ENCODE measurements at places on chromosomes 1 and 21.

DNA sequence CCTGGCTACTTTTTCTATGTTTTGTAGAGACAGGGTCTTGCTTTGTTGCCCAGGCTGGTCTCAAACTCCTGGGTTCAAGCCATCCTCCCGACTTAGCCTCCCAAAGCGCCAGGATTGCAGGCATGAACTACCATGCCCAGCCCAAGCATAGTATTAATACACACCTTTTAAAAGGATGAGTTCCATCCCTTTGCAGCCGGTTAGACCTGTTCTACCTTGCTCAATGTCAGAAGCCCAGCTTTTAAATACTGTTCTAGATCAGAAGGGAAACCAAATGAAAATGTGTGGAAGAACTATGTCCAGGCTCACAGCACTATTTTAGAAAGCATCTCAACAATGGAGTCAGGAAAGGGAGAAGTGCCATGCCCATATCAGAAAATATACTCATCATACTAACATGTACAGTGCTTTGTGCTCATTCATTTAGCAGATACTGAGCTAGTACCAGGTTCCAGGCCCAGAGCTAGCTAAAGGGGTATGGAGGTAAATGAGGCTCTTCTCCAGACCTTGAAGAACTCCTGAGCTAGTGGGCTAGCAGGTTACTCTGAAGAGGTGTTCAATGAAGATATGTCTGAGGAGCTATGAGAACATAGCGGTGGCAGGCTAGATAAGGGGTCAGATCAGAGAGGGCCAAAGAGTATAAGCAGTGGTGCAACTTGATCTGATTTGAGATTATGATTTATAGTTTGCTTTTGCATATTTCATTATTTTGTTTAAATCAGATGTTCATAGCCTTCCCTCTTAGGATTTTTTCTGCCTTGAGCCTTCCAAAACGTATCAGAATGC is 78.2 kb downstream of the RNF220 start:
- no peak overlapping the region for H3K27ac ChIP-seq
- no peak for DNase-seq
- no peaks in the 10 kb centered on the region for H3K36me3 ChIP-seq
- no peaks in the 10 kb centered on the region for H3K27me3 ChIP-seq
- peaks cover 14% of the 10 kb centered on the region for H3K4me1 ChIP-seq
- no peak overlapping the region for H3K4me3 ChIP-seq

DNA sequence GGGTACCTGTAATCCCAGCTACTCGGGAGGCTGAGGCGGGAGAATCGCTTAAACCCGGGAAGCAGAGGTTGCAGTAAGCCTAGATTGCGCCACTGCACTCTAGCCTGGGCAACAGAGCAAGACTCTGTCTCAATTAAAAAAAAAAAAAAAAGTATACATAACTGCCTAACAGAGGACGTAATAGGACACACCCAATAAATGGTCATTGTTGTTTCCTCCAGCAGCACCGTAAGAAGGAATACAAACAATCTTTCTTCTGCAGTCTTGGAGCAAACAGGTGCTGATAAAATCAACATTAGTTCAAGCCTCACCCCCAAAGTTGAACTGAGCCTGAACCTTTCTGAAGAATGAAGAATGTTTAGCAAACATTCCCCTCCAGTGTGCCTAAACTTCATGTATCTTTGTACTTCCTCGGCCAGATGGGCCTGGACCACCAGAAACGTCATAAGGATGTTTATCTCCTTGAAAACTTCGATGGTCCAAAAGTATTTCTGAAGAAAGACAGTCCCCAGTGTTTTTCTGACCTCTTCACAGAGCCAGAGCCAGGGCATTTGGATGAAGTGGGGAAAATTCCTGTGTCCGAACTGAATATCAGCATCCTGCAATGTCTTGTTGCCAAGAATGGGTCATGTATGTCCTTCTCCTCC is 136.8 kb upstream of the F3 start:
- no peak overlapping the region for H3K4me3 ChIP-seq
- H3K4me1 ChIP-seq = no peaks in the 10 kb centered on the region
- no peaks in the 10 kb centered on the region for H3K27me3 ChIP-seq
- no peaks in the 10 kb centered on the region for H3K36me3 ChIP-seq

DNA sequence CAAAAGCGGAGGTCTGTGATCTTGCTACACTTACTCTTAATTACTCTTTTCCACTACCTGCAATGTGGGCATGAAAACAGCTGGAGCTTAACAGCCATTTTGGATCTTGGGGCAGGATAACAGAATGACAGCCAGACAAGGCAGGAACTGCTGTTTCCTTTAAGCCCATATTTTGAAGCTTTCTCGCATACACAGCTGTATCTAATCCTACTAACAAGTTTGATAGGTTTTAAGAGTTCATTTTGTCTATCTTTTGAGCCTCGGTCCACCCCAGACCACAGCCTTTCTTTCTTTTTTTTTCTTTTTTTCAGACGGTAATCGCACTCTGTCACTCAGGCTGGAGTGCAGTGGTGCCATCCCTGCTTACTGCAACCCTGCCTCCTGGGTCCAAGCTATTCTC is 42.4 kb upstream of the CRB1 start:
- H3K4me3 ChIP-seq = no peak overlapping the region
- H3K36me3 ChIP-seq = no peaks in the 10 kb centered on the region
- H3K27ac ChIP-seq = no peak overlapping the region
- H3K27me3 ChIP-seq = no peaks in the 10 kb centered on the region
- no peak for DNase-seq

- H3K27me3 ChIP-seq = no peaks in the 10 kb centered on the region
- DNase-seq = peak; percentile 90
- peak overlapping the region; percentile 88 for H3K27ac ChIP-seq
- peaks cover 44% of the 10 kb centered on the region for H3K4me1 ChIP-seq
Measured at GRCh38 chr1:208242941-208243526, 1.1 kb downstream of the PLXNA2 start.

- H3K36me3 ChIP-seq = no peaks in the 10 kb centered on the region
- DNase-seq = peak; percentile 50
- no peak overlapping the region for H3K4me3 ChIP-seq
- H3K27me3 ChIP-seq = no peaks in the 10 kb centered on the region
- H3K27ac ChIP-seq = peak overlapping the region; percentile 8
- H3K4me1 ChIP-seq = peaks cover 36% of the 10 kb centered on the region
Measured at GRCh38 chr21:38310646-38311485, 54.1 kb downstream of the KCNJ15 start.

DNA sequence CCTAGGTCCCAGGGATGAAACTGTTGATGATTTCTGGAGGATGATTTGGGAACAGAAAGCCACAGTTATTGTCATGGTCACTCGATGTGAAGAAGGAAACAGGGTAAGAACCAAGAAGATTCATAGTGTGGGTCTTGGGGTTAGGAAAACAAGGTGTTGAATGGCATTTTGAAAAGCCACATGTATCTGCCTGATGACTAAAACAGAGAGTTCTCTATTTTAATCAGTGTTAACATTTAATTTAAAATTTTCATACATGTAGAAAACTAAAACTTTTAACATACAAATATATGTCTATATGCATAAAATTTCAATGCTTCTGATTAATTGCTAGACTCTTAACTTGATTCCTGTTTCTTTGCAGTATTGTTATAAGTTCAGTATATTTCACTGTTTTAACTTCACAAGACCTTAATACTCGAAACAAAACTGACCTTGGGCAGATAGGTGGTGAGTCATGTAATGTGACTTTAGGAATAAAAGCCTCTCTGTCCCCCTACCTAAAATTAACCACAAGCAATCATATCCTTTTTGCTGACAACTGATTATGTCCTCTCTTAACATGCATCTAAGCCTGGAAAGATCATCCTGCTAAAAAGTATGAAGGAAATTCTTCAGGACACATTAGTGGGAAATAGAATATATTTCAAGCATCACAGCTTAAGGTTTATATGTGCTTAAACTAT is 95.6 kb downstream of the PTPRC start:
- H3K4me3 ChIP-seq = no peak overlapping the region
- H3K36me3 ChIP-seq = peaks cover 4% of the 10 kb centered on the region
- no peaks in the 10 kb centered on the region for H3K4me1 ChIP-seq
- DNase-seq = no peak
- H3K27ac ChIP-seq = no peak overlapping the region

DNA sequence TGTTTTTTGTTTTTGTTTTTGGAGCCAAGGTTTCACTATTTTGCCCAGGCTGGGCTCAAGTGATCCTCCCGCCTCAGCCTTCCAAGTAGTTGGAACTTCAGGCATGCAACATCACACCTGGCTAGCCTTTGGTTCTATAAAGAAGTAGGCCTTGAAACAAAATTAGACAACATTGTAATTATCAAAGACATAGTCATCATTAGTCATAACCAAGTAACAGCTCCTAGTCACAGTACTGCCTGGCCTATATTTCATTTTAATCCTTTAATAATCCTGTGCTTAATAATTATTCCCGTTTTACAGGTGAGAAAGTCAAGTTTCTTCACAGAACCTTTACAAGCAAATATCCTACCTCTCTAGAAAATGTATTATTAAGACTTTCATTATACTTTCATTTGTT is 52.3 kb upstream of the TBX15 start:
- H3K36me3 ChIP-seq = no peaks in the 10 kb centered on the region
- no peaks in the 10 kb centered on the region for H3K27me3 ChIP-seq
- H3K4me1 ChIP-seq = no peaks in the 10 kb centered on the region
- H3K4me3 ChIP-seq = no peak overlapping the region
- no peak for DNase-seq

GRCh38 chr1:32705516-32705915 is 2.9 kb upstream of the SYNC start:
- DNase-seq = no peak
- no peak overlapping the region for H3K4me3 ChIP-seq
- no peaks in the 10 kb centered on the region for H3K27me3 ChIP-seq
- H3K27ac ChIP-seq = no peak overlapping the region

DNA sequence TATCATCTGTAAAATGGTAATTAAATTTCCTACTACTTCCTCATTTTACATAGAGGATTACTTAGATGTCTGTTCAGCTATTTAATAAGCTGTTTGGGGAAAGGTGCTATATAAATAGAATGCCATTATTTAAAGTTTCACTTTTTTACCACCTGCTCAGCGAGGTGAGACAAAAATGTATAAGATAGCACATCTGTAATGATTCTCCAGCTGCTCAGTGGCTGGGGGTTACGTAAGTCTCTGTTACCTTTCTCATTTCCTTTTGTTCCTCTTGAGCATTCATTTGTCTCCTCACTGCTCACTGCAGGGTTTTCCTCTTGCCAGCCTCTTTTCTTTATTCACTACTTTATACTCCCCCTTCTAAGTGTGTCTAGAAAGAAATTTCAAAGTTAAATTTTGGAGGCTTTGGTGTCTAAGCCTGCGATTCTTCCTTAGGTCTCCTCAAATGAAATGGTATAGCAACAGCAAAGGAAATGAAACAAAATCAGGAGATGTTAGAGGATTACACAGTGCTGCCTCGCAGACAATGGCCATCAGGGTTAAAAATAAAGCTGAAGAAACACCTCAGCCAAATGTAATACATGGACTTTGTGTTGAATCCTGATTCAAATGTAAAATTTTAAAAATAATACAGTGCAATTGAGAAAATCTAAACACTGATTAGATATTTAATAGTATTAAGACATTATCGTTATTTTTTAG is 6.8 kb downstream of the RGS8 start:
- no peak overlapping the region for H3K27ac ChIP-seq
- H3K36me3 ChIP-seq = no peaks in the 10 kb centered on the region
- H3K27me3 ChIP-seq = no peaks in the 10 kb centered on the region
- H3K4me1 ChIP-seq = no peaks in the 10 kb centered on the region
- no peak for DNase-seq
- H3K4me3 ChIP-seq = no peak overlapping the region

DNA sequence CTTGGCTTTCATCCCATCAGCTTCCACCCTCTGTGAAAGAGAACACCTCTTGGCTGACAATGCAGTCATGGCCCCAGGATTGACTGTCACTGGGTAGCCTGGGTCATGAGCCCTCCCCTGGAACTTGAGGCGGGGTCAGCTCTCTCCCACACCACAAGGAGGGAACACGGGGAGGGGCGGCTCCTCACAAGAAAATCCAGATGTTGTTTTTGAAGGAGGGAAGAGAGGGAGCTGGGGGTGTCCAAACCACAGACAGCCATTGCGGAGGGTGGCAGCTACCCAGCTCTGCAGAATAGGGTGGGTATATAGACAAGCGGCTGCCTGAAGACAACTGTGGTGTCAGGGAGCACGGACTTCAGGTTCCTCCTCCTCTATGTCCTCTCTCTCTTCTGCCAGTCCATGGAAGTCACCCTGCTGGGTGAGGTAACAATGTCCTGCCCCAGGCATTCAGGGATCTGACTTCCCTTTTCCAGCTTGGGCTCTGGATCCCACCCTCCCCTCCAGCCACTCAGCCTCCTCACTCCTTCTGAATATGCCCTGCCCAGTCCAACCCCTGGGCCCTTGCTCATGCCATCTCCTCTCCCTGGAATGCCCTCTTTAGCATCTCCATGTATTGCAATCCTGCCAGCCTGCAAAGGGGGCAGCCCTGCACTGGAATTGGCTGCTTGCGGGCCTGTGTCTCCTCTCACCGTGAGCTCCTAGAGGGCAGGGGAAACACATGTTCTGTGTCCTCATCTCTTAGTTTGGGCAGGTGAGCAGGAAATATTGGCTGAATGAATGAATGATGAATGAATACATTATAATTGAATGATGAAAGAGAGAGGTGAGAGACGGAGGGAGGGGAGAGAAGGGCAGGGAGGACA is 60.9 kb upstream of the RUNX3 start:
- no peak overlapping the region for H3K27ac ChIP-seq
- no peak for DNase-seq
- no peaks in the 10 kb centered on the region for H3K27me3 ChIP-seq
- no peak overlapping the region for H3K4me3 ChIP-seq
- no peaks in the 10 kb centered on the region for H3K4me1 ChIP-seq

DNA sequence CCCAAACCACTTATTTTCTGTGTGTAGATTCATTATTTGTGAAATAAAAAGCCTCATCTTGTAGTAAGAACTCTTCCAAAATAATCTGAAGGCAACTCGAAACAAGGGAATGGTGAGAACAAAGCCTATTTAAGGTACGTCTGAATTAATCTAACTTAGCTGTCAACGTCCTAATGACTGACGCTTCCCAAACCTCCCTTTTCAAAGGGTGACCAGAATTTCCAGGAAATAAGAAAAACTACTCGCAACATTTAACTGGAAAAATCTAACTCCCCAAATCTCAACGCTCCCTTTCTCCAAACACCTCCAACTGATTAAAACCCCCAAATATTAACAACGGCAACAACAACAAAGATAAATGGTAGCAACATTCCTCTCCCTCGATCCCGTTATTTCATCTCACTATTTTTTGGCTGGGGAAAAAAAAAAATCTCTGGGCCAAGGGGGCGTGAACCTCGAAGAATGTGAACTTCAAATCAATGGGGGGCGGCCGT is 693 bp downstream of the SRSF10 start:
- no peak for DNase-seq
- H3K4me3 ChIP-seq = peak overlapping the region; percentile 92
- H3K4me1 ChIP-seq = peaks cover 38% of the 10 kb centered on the region
- no peaks in the 10 kb centered on the region for H3K27me3 ChIP-seq
- H3K36me3 ChIP-seq = peaks cover 16% of the 10 kb centered on the region

- H3K4me1 ChIP-seq = no peaks in the 10 kb centered on the region
- H3K36me3 ChIP-seq = no peaks in the 10 kb centered on the region
- H3K27me3 ChIP-seq = no peaks in the 10 kb centered on the region
- no peak overlapping the region for H3K4me3 ChIP-seq
- no peak for DNase-seq
Measured at GRCh38 chr1:7401814-7402547, 369.1 kb upstream of the VAMP3 start.
